Myocyte (in vitro differentiated cells): ENCODE measurements at places on chromosomes 2 and 18.
A peak's percentile ranks its signal among the peaks of the same experiment; 100 is the strongest.

- peak; percentile 2 for DNase-seq
These were observed 161.5 kb downstream of the ZNF521 start for GRCh38 chr18:25190472-25190871.

GRCh38 chr18:73366713-73367112, 498.9 kb upstream of the NETO1 start:
- no peak for DNase-seq

GRCh38 chr2:44201648-44202165, 33.0 kb downstream of the PPM1B start:
- DNase-seq, result no peak

GRCh38 chr2:43075054-43075593, 151.3 kb downstream of the ZFP36L2 start:
- DNase-seq, result peak; percentile 93

DNA sequence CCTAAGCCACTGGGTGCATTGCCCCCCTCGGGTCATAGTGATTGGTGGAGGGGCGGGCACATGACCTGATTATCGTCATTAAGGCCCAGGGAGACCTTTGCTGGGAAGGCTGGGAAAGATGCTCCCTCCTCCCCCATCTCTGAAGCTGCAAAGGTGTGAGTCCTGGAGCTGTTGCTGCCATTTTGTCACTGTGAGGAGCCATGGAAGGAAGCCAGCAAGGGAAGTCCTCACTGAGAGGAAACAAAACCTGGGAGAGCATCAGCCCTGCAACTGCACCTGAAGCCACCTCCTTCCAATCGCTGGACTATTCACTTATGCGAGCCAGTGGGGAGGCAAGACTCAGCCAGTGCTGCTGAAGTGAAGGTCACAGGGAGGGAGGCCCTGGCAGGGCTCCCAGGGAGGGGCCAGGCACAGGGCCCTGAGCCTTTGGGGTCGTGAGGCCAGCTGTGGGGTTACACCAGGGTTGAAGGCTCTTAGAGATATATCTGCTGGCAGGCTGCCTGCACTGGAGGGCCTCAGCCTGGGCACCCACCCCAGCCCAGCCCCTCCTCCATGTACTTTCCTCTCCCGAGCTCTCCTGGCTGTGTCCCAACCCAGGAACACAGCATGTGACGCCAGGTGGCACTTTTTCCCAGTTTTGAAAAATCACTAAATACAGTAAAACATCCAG, 10.7 kb upstream of the FAHD2A start:
- DNase-seq, result no peak

DNA sequence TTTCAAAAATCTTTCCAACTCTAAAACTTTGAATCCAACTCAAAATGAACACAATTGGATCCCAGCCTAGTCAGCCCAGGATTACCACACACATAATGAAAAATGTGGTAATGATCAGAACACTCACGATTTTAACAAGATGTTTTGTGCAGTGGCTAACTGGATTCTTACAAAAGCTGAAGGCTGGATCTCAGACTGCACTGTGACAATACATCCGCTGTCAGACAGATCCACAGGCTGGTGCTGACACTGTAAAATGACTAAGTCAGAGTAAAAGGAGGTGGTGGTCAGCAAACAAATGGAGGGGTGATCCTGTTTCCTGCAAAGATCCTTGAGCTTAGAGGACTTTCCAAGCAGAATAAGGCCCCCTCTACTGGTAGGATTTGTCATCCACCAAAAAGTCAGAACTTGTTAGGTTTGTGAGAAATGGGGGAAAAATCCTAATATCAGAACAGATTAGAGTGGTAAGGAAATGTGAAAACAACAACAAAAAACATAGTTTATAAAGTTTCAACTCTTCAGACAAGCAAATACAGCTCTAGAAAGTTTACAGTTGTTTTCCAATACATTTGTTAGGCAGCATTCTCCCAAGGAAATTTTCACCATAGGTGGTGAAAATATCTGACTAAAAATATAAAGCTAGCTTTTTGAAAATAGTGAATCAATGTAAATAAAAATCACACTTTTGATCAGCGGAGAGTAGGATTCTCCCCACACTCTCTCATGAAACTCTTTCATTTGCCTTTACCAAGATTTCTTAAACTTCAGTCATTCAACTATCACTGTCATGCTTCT, 211.9 kb downstream of the AGPS start:
- peak; percentile 66 for DNase-seq

GRCh38 chr2:197052356-197052755, 125.8 kb upstream of the PGAP1 start:
- no peak for DNase-seq

GRCh38 chr2:132671151-132671835, 1.3 kb upstream of the LYPD1 start:
- DNase-seq, result peak; percentile 37

GRCh38 chr2:215745331-215745730, 268.0 kb downstream of the MREG start:
- DNase-seq, result no peak

DNA sequence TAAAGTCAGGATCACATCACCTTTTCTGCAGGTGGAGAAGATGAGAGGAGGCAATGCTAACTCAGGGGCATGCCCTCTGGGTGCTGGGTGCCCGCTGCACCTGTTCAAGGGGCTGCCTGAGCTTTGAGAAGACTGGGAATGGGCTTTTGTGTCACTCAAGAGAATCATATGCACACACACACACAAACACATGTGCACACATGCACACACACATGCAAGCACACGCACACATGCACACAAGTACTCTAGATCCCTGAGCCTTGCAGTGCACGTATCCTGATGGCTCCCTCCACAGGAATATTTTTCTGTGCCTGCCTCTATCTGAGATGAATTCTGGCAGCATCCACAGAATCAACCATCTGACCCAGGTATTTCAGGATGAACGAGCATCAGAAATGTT, 110.0 kb upstream of the TEX51 start:
- no peak for DNase-seq

GRCh38 chr2:240848900-240849680, 19.5 kb upstream of the AGXT start:
- no peak for DNase-seq

DNA sequence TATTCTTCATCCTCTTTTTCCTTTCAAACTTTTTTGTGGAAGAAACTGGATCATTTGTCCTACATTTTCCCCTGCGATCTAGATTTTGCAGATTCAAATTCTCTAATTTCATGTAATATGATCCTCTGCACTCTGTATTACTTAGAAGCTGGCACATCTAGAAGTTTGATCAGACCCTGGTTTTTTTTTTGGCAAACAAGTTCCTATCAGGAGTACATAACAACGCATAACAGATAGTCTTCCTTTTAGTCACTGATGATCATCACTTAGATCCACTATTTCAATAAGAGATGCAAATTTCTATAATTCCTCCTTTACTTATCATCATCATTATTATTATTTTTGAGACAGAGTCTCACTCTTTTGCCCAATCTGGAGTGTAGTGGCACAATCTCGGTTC, 117.1 kb downstream of the CDH2 start:
- no peak for DNase-seq

- DNase-seq, result no peak
These were observed 642 bp upstream of the KCNK3 start for GRCh38 chr2:26691881-26692278.

DNA sequence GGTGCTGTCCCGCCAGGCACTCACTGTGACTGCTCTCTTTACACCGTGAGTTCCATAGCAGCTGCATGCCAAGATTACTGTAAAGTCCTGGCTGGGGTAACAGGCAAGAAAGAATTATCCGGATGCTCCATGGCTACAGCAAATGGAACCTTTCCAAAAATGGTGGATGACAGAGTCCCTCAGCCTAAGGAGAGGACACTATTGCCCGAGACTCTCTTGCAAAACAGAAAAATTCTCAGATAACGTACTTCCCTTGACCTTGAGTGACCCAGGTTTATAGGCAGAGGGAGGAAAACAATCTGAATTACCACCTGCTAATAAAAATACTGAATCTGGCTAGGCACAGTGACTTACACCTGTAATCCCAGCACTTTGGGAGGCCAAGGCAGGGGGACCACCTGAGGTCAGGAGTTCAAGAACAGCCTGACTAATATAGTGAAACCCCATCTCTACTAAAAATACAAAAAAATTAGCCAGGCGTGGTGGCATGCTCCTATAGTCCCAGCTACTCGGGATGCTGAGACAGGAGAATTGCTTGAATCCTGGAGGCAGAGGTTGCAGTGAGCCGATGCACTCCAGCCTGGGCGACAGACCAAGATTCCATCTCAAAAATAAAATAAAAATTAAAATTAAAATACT, 4.5 kb downstream of the CYS1 start:
- no peak for DNase-seq

DNA sequence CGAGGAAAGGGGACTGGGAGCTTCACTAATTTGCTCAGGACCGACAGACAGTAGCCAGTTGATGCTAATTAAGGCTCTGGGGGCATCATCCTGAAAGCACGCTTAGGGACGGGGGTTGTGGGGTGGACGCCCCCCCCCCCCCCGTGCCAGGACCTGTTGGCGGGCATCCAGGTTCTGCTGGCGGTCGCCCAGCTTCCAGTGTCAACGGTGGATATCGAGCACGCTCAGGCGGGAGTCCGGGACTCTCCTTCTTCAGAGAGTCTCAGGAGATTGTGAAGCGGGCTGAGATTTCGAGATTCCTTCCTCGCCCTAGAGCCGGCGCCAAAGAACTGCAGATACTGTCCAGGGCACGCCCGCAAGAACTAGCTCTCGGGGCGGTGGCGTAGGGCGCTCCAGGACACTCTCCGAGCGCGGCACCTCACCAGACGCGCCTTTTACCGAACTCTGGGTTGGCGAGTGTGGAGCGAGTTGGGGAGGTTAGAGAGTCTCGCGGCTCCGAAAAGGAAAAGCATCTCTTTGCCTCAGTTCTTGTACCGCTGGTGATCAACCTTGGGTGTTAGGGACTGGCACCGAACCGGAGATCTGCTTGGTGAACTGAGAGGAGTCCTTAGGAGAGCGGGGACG, 5.6 kb downstream of the RAX start:
- no peak for DNase-seq

- DNase-seq, result no peak
These were observed 219.0 kb downstream of the ACTR3 start for GRCh38 chr2:114108824-114109416.

GRCh38 chr2:112639936-112640335, 5.8 kb upstream of the SLC20A1 start:
- DNase-seq, result no peak

- DNase-seq, result no peak
These were observed 193.8 kb upstream of the SP5 start for GRCh38 chr2:170521299-170521698.

DNA sequence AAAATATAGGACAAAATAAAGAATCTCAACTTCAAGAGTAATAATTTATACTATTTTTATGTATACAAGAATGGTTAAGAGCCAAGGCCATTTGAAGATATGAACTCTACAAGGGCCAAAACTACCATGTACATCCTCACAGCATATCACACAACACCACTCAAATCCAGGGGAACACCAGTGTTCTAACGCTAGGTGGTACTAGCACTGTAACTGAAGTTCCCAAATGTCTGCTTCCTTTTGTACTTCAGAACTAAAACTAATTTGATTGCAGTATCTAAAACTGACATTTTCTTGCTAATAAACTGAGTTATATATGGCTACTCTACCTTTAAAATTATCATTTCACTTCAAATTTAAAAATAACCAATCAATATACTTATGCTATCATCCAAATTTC, 47.0 kb downstream of the REV1 start:
- DNase-seq, result no peak

- DNase-seq, result no peak
These were observed 259.9 kb downstream of the EIPR1 start for GRCh38 chr2:3117650-3118216.

DNA sequence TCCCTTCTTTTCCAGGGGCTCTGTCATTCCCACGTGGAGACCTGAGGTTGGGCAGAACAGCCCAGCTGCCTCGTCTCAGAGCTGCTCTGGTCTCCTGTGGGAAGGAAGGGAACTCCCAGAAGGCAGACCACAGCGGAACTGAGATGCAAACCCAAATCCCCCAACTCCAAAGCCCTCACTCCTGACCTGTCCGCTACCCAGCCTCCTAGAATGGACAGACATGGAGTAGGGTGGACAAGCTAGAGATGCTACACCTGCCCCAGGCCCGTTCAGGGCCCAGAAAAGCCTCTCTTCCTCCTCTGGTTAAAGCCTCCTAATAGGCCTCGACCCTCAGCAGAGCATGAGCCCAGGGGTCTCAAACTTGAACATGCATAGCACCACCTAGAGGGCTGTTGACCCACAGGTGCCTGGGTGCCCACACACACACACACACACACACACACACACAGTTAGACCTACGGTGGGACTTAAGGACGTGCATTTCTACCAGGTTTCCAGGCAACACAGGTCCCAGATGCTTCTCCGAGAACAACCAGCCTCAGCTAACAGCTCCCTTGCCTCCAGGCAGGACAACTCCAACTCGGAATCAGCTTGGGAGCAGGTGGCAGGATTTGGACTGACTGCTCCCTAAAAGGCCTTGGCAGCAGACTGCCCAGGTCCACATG, 93.5 kb downstream of the TNS1 start:
- no peak for DNase-seq

- no peak for DNase-seq
These were observed 42.3 kb upstream of the MRPL33 start for GRCh38 chr2:27729198-27729597.
